ENCODE measurements at places on chromosomes 1 and 21.

- no peak for DNase-seq
Observed at GRCh38 chr1:69055194-69055593, 512.5 kb upstream of the LRRC7 start.

- DNase-seq: no peak
Observed at GRCh38 chr21:37415939-37416338, 49.4 kb downstream of the DYRK1A start.

DNA sequence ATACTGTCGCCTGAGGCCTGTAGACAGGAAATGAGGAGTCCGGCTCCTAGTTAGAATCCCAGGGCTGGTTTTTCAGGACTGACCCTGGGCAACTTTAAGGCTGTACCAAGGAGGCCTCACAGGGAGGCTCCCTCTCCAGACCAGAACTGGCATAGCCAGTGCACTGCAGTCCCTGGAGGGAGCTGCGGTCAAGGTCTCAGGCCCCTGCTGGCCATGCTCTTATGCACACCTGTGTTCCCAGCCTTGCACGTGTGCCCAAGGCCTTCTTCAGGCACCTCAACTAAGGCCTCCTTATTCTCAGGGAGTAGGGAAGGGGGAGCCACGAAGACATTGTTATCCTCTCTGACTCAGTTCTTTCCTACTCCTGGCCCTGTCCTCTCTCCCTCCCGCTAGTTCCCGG lies 22.0 kb upstream of the IFNAR1 start:
- DNase-seq: no peak

GRCh38 chr1:3902571-3903091 lies 2.6 kb upstream of the C1orf174 start:
- DNase-seq: no peak

DNA sequence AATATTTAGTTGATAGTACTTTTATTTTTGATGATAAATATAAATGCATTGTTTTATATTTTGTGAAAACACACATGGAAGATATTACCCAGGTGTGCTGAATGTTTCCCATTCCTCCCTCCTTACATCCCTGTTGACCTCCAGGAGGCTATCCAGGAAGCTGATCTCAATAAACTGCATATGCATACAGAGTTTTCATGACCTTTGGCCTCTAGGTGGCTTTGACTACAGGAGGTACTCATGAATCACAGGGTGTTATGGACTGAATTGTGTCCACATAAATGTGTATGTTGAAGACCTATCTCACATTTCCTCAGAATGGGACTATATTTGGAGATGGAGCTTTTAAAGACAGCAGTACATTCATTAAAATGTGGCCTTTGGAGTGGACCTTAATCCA lies 914.9 kb upstream of the NCAM2 start:
- DNase-seq: no peak

DNA sequence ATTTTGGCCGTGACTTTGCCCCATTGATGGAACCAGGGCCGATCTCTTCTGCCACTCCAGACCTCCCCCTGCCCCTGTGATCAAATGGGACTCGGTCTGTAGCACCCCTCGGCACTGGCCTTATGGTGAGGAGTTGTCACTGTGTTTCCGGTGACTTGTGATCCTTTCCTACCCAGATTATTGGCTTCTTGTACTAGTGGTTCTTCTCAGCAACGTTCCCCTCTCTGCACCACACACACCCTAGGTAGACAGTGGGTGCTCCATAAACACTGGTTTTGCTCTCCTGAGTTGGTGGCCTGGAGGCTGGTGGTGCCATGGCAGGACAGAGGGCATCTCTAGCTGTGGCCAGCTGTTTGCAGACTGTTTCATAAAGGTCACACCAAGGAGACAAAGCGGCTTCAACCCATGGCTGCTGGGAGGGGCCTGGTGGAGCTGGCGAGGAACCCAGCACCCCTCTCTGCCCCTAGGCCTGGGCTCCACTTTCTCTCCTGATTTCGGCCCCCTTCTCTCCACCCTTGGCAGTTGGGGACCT lies 50.7 kb downstream of the DHRS3 start:
- no peak for DNase-seq

DNA sequence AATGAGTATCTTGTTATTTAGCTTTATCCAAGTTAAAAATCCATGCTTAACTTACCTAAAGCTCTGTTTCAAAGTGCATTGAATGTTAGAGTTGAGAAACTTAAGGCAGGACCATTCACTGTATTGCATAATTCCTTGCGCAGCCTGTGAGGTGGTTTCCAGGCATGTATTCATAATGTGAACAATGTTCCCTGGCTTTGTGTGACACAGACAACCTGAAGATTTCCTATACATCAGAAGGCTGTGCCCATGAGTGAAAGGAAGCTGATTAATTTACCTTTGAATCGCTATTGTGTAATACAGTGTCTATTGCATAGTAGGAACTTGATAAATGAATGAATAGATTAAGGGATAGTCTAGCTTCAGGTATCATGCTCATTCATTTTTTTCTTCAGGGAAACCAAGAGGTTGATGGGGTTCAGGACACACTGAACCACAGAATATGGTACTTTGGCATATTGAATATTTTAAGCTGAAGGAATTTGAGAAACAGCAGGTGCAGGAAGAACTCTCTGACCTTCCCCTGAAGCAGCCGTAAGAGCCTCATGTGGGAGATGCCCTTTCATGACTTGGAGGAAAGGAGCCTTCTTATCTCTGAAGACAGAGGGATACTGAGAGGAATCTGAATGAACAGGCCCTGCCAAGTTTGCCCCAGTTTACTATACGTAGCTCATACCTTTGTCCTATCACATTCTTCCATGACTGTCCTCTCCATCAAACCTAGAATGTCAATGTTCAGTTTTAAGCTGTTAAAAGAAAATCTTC lies 88.6 kb upstream of the GNG12 start:
- no peak for DNase-seq

DNA sequence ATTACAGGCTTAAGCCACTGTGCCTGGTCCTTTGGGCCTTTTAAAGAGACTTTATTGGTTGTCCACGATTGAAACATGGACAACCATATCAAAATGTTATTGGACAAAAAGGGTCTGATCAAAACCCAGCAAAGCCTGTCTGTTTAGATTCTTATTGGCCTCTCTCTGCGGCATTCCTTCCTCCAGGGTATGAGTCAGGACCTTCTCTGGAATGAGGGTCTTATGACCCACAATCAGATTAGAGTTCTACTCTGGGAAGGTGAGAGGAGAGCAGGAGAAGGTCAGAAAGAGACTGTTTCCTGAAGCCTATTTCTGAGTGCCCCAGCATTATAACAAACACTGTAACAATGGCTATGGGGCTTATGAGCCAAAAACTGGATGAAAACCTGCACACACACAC lies 7.9 kb downstream of the LURAP1 start:
- DNase-seq: no peak

DNA sequence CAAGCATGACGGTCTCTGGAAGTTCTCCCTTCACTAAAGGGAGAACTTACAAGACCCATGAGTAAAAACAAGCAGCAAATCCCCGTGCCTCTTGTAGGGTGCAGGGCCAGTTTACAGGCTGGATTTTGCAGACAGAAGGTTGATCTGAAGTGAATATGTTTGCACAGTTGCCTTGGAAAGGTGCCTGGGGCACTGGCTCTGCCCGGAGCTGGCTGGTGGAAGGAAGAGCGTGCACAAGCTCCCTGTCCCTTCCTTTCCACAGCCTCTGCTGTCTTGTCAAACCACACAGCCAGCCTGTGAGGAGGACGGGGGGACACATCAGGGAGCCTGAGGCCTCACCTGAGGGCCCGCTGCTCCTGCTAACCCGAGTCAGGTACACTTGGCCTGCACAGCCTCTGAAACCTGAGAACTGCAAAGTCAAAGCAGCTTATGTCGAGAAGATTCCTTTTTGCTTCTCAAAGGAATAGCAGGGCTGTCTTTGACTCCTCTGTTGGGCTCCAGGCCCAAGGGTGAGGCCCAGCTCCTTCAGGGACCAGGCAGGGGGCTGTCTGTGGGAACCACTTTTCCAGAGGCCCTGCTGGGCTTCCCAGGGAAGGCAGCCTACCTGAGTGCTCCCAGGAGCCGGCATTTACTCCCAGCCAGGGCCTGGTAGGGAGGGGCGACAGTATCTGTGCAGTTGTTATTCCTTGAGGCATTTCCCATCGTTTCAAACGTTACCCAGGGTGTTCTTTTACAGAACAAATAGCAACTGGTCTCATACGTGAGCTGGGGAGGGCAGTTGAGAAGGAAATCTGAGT lies 251.5 kb downstream of the SIPA1L2 start:
- no peak for DNase-seq

- no peak for DNase-seq
Observed at GRCh38 chr1:204177133-204177532, 11.0 kb upstream of the REN start.

DNA sequence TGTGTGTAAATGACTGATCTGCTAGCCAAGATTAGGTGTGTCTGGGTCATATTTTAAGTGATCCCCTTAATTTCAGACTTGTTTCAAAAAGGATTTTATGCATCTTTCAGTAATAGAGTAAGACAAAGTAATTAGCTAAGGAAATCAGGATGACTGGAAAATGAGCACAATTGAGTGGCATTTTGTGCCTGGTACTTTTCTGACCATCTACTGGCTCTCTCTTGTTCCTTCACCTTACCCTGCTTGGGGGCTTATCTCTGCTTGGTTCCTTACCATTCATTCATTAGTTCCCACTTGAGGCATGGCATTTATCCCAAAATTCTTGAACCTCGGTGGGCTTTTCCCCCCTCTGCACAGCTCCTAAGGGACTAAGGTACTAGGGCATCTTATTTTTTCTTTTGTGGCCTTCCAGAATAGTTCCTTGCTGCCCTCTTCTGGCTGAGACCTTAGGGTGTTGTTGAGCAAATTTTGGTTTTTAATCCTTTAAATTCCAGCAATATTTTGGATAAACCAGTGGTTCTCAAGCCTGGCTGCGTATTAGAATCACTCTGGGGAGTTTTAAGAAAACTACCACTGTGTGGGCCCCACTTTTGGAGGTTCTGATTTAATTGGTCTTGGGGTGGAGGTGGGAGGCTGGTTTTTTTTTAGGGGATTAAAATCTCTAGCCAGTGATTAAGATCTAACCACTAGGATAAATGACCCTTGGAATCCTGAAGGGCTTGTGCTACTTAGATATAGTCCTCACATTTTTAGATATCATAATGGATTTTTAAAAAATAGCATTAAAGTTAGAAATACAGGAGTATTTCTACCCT lies 50.8 kb downstream of the HS2ST1 start:
- peak; percentile 25 for DNase-seq

GRCh38 chr1:210239349-210240111 lies 6.9 kb downstream of the SERTAD4 start:
- DNase-seq: no peak

DNA sequence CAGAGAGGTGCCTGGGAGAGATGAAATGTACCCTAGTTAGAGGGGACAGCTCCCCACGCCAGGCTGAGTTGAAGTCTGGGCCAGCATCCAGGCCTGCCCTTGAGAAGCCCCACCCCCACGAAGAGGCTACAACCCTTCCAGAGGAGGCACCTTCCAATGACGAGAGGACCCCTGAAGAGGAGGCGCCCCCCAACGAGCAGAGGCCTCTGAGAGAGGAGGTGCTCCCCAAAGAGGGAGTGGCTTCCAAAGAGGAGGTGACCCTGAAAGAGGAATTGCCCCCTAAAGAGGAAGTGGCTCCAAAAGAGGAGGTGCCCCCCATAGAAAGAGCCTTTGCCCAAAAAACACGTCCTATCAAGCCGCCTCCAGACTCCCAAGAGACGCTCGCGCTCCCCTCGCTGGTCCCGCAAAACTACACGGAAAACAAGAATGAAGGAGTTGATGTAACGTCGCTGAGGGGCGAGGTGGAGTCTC lies 3.1 kb downstream of the EVA1B start:
- DNase-seq: no peak

DNA sequence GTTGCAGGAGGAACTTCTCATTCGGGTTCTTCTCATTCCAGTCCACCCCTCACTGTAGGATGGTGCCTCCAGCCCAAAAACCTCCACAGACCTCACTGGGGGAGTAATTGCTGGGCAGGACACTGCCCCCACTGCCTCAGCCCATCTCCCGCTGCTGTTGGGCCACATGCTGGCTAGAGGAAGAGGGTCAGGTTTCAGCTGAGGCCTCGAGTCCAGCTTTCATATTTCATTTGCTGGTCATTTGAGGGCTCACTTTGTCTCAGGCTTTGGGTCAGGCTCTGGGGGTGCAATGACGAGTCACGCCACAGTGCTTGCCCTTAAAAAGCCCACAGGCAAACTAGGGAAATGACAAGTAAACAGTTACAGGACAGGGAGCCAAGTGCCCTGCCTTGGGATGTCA lies 9.3 kb downstream of the CDK18 start:
- no peak for DNase-seq

GRCh38 chr1:7478809-7479499 lies 292.1 kb upstream of the VAMP3 start:
- no peak for DNase-seq
